T-cell (primary cell): ENCODE measurements at places on chromosomes 6 and 20.

DNA sequence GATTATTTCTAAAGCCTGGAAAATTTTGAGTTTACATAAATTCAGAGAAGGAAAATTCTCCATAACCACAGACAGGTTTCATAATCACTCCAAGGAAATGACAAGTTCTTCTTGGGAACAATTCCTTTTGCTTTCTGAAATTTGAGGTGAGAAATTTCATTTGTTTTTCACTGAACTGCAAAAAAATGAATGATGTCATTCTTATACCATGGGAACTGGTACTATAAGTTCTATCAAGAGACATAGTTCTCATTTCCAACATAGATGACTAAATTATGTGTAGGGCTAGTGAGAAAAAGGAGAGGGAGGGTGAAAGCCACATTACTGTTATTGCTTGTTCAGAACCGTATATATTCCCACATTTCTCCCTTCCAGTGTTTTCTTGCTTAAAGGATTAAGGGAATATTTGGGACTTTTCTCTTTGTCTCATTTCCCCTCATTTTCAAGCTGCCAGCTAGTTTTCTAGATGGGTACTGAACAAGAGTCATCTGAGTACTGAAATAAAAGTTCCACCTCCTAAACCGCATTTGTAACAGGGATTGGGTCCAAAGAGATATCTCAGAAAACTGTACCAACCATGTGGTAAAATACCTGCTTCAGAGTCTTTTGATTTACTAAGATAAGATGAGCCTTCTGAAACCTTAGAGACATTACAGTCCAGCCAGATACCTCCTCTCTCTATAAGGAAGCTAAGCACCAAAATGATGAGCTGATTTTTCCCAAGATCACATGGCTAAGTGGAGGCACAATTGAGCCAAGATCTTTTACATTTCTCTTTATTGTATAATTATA is 144.3 kb upstream of the PRDM1 start:
- no peaks in the 10 kb centered on the region for H3K36me3 ChIP-seq
- no peak for DNase-seq
- H3K4me3 ChIP-seq = no peak overlapping the region
- no peak overlapping the region for H3K27ac ChIP-seq
- peaks cover 9% of the 10 kb centered on the region for H3K4me1 ChIP-seq

DNA sequence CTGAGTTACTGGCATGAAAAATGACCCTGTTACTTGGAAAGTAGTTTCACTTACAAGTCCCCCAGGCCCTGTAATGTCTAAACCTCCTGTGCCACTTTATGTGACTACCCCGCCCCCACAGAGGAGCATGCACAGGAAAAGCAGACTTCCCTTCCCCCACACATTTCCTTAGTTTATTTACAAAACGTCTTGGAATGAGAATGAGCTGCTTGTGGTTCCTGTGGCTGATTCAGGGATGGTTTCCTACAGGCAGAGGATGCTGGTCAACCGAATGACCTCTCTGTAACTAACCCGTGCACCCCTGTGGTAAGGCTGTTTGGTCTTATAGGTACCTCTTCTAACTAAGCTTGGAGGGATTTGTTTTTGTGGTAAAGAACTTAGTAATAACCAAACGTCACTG is 28.5 kb downstream of the RSPO3 start:
- H3K4me3 ChIP-seq = no peak overlapping the region
- no peak for DNase-seq
- H3K36me3 ChIP-seq = no peaks in the 10 kb centered on the region
- no peaks in the 10 kb centered on the region for H3K27me3 ChIP-seq

GRCh38 chr6:162249907-162250642 is 477.5 kb downstream of the PRKN start:
- DNase-seq = no peak
- no peaks in the 10 kb centered on the region for H3K36me3 ChIP-seq
- H3K4me1 ChIP-seq = no peaks in the 10 kb centered on the region
- H3K27ac ChIP-seq = no peak overlapping the region
- no peaks in the 10 kb centered on the region for H3K27me3 ChIP-seq
- H3K4me3 ChIP-seq = no peak overlapping the region

DNA sequence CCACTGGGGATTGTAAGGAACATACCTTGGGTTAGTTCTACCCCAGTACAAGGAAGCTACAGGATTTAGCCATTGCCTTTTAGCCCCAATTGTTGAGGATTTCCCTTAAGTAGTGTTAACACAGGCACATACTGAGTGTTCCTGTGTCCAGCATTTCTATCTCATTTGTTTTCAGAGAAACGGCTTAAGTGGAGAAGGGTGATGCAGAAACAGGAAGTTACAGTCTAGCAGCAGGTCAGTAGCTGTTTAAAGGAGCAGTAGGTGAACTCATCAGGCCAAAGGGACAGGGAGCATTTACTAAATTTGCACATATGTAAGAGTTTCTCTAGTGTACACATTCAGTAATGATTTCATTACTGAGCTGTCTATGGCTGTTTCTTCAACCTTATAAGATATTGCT is 644.2 kb upstream of the GJE1 start:
- H3K27ac ChIP-seq = no peak overlapping the region
- no peak overlapping the region for H3K4me3 ChIP-seq
- no peaks in the 10 kb centered on the region for H3K36me3 ChIP-seq
- DNase-seq = no peak

GRCh38 chr6:90586546-90586835 is 381 bp downstream of the MAP3K7 start:
- DNase-seq = no peak
- no peaks in the 10 kb centered on the region for H3K27me3 ChIP-seq
- H3K36me3 ChIP-seq = no peaks in the 10 kb centered on the region
- peak overlapping the region; percentile 73 for H3K4me3 ChIP-seq
- H3K27ac ChIP-seq = peak overlapping the region; percentile 98
- H3K4me1 ChIP-seq = peaks cover 8% of the 10 kb centered on the region

GRCh38 chr6:32190911-32191677 is 1.1 kb upstream of the PBX2 start:
- no peak for DNase-seq
- H3K27ac ChIP-seq = peak overlapping the region; percentile 93
- H3K4me3 ChIP-seq = peak overlapping the region; percentile 95
- peaks cover 33% of the 10 kb centered on the region for H3K36me3 ChIP-seq
- H3K4me1 ChIP-seq = peaks cover 33% of the 10 kb centered on the region
- H3K27me3 ChIP-seq = no peaks in the 10 kb centered on the region

DNA sequence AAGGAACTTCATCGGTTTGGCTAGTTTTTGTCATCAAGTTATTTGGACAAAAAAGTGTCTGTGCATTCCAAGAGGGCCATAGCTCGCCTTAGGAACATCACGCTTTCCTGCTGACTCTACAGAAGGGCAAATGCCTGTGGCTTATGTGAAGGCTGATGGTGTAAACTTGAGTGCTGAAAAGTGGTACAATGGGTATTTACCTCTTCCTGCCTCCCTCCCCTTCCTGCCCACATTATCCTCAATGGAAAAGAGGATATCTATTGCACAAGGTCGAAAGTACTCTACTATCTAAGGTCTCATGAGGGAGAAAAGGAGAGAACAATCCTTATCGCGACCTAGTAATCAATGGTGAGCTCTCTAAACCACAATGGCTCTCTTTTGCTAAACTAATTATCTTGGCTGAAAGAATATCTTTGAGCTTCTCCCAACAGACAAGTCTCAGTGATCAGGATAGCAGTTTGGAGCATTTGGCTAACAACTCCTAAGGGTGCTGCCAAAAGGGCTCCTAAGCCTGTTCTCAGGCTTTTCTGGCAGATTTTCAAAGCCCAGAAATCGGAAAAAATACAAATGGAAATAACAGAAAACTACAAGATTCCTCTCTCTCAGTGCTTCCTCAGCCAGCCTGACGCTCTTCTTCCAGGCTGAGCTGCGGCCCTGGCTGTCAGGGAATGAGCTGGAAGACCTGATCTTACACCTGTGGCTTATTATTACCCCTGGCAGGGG is 42.6 kb upstream of the ENPP1 start:
- H3K27ac ChIP-seq = no peak overlapping the region
- no peak overlapping the region for H3K4me3 ChIP-seq
- no peak for DNase-seq
- H3K4me1 ChIP-seq = no peaks in the 10 kb centered on the region
- H3K36me3 ChIP-seq = no peaks in the 10 kb centered on the region

DNA sequence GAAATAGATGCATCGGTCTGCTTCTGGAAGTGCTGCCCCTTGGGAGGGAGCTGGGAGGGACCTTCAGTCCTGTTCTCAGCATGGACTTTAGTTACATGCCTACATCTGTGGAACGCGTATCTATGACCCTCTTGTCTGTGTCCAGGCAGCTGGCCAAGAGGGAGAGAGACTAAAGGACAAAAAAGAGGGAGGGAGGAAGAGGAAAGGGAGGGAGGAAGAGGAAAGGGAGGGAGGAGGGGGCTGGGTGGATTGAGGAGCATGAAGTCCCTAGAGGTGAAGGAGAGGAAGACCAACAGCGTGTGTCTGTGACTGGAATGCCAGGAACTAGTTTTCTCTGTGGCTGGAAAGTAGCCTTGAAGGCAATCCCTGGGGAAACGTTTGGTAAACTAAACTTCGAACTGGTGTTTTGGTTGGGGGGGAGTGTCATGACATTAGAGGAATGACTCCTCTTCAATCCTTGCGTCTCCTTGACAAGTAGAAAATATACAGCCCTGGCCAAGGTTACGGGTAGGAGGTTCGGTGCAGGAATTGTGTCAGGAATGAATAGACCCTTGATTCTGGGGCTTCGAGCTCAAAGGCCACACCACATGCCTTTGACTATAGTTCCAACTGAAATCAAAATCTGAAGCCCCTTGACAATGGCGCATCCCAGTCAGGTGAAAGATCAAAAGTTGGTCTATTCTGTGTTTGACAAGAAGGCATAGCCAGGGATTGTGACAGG is 52.0 kb upstream of the PLEKHG1 start:
- no peaks in the 10 kb centered on the region for H3K4me1 ChIP-seq
- no peak for DNase-seq
- H3K4me3 ChIP-seq = no peak overlapping the region
- H3K36me3 ChIP-seq = no peaks in the 10 kb centered on the region
- peaks cover 21% of the 10 kb centered on the region for H3K27me3 ChIP-seq

GRCh38 chr20:49286689-49287551 is 9.1 kb upstream of the ZNFX1 start:
- no peak overlapping the region for H3K4me3 ChIP-seq
- peaks cover 39% of the 10 kb centered on the region for H3K36me3 ChIP-seq
- H3K27me3 ChIP-seq = no peaks in the 10 kb centered on the region
- no peak overlapping the region for H3K27ac ChIP-seq

DNA sequence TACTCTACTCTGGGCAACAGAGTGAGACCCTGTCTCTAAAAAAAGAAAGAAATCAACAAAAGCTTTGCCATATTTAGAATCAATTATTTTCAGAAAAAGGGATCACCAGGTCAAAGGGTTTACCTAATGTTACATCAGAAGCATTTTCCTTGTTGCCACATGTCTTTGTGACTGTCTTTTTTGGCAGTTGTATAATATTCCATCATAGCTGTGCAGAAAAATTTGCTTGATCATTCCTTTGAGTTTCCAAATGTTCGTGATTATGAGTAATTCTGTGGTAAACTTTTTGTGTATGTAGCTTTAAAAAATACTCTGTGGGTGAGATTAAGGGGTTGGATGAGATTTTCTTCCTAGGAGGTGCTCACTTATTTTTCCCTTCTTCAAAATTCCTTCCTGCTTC is 26.4 kb downstream of the PNPLA1 start:
- peaks cover 10% of the 10 kb centered on the region for H3K27me3 ChIP-seq
- H3K4me3 ChIP-seq = no peak overlapping the region
- H3K36me3 ChIP-seq = no peaks in the 10 kb centered on the region
- H3K27ac ChIP-seq = no peak overlapping the region
- H3K4me1 ChIP-seq = no peaks in the 10 kb centered on the region
- DNase-seq = no peak

- H3K27me3 ChIP-seq = no peaks in the 10 kb centered on the region
- no peaks in the 10 kb centered on the region for H3K36me3 ChIP-seq
- H3K4me3 ChIP-seq = no peak overlapping the region
Measured at GRCh38 chr6:129777371-129777770, 67.4 kb upstream of the ARHGAP18 start.

DNA sequence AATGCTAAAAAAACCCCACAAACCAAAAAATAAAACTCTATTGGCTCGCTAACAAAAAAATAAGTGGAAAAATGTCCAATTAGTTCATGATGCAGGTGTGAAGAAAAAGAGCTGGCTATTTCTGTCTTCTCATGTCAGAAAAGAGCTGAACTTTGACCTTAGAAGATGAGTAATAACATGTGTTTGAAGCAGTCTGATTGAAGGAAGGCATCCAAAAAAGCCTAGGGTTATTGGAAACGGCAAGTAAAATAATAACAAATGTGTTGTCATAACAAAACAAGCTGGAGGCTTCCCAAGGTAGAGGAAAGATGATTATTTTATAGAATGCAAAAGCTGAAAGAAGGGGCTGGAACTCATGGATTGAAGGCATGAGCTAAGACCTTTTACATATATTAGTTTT is 94.4 kb upstream of the FAM184A start:
- H3K36me3 ChIP-seq = no peaks in the 10 kb centered on the region
- no peaks in the 10 kb centered on the region for H3K27me3 ChIP-seq
- H3K27ac ChIP-seq = no peak overlapping the region
- H3K4me3 ChIP-seq = no peak overlapping the region
- DNase-seq = no peak
- no peaks in the 10 kb centered on the region for H3K4me1 ChIP-seq

DNA sequence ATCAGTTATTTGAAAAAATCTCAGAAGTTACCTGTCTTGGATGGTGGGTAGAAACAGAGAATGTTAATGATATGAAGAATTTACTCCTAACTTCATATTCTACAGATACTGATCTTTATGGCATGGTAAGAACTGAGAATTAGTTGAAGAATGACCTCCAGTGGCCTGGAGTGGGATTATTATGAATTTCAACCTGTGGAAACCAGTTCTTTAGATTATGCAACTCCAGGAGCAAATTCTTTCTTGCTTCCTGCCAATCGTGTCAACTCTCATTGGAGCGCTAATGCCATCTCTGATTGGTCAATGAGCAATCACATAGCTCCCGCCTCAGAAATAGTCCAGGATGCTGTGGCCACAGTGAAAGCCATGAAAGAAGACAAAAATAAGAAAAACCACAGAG is 40.6 kb downstream of the LYRM2 start:
- no peak overlapping the region for H3K4me3 ChIP-seq
- peaks cover 5% of the 10 kb centered on the region for H3K4me1 ChIP-seq
- H3K27ac ChIP-seq = no peak overlapping the region
- no peaks in the 10 kb centered on the region for H3K27me3 ChIP-seq
- no peak for DNase-seq
- H3K36me3 ChIP-seq = no peaks in the 10 kb centered on the region

GRCh38 chr6:108777536-108777935 is 70.7 kb upstream of the ARMC2 start:
- peaks cover 5% of the 10 kb centered on the region for H3K27me3 ChIP-seq
- no peak for DNase-seq
- H3K36me3 ChIP-seq = no peaks in the 10 kb centered on the region
- H3K4me1 ChIP-seq = no peaks in the 10 kb centered on the region

- no peaks in the 10 kb centered on the region for H3K36me3 ChIP-seq
- no peak for DNase-seq
- H3K27ac ChIP-seq = no peak overlapping the region
- peaks cover 48% of the 10 kb centered on the region for H3K27me3 ChIP-seq
- no peak overlapping the region for H3K4me3 ChIP-seq
Measured at GRCh38 chr20:2538356-2538755, 2.0 kb downstream of the TMC2 start.

DNA sequence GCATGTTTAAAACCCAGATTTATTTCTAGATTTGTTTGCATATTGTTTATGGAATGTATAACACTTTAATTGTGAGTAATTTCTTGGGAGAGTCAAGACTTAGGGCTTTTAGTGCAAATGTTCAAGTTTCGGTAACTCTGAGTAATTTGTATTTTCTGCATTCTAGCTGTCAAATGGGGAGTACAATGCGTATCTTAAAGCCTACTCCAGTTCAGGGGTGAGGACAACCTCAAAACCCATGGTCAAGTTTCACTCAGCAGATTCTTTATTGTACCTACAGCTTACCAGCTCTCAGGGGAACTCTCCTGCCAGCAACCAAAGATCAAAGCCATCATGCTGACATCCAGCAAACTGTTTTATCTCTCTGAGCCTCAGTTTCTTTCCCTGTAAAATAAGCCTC is 458.6 kb upstream of the JARID2 start:
- H3K27me3 ChIP-seq = no peaks in the 10 kb centered on the region
- DNase-seq = no peak
- H3K4me1 ChIP-seq = peaks cover 10% of the 10 kb centered on the region
- H3K27ac ChIP-seq = no peak overlapping the region
